ENCODE measurements at places on chromosomes 3 and 15.

- DNase-seq, result peak; percentile 94
Observed at GRCh38 chr3:43690400-43691119, at the start of gene ABHD5. TSS of gene ABHD5 (plus strand) at chr3:43690938. CDS start at chr3:43690993, 55 bp downstream.

DNA sequence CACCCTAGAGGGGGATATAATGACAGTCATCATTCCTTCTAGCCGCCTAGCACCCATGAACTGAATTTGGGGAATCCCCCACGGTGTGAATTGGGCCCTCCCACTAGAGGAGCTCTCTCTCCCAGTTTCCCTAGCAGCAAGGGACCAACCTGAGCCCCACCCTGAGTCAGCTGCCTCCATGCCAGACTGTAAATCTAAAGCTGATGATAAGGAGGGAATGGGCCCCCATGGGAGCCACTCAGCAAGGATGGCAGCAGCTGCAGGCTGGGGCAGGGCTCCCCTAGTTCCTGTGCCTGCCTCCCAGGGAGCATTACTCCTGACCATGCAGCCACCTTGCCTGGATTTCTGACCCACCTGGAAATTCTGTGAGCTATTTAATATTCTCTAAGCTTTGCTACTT is 57.0 kb upstream of the PXYLP1 start:
- no peak for DNase-seq

DNA sequence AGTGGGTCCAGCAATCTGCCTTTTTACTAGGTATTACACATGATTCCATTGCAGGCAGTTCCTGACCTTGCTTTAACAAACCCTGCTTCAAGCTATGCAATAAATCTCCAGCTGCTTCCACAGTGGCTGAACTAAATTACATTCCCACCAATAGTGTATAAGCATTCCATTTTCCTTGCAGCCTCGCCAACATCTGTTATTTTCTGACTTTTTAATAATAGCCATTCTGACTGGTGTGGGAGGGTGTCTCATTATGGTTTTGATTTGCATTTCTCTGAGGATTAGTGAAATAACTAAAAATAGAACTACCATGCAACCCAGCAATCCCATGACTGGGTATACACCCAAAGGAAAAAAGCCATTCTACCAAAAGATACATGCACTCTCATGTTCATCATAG is 36.4 kb upstream of the DNAJC13 start:
- no peak for DNase-seq

DNA sequence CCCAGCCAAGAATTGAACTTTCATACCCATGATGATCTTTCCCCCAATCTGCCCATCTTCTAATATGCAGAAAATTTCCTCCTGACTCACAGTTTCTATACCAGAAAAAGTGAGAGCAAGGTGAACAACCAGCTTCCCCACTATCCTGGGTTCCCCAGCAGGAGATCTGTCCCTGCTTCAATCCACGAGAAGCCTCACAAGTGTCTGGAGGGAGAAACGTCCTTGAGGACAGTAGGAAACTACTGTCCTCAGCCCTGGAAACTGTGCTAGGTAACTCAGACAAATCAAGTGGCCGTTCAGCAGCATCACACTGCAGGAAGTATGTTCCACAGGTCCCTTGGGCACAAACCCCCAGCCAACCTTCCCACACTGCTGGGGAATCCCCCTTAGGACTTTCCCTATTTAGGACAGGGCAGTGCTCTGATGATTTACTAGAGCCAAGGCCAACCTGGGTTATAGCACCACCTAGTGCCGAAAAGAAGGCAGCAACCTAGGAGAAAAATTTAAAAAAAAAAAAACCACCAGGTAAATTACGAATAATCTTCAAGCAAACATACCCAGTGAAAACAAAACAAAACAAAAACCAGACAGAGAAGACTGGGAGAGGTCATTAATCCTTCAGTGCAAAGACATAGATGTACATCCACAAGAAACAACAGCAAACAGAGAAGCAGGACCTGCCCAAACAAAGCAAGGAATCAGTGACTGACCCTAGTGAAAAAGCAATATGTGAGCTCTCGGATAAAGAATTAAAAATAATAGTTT is 36.0 kb downstream of the MORC1 start:
- DNase-seq, result no peak

GRCh38 chr15:69297642-69298353 is 914 bp upstream of the PAQR5 start:
- DNase-seq, result no peak

DNA sequence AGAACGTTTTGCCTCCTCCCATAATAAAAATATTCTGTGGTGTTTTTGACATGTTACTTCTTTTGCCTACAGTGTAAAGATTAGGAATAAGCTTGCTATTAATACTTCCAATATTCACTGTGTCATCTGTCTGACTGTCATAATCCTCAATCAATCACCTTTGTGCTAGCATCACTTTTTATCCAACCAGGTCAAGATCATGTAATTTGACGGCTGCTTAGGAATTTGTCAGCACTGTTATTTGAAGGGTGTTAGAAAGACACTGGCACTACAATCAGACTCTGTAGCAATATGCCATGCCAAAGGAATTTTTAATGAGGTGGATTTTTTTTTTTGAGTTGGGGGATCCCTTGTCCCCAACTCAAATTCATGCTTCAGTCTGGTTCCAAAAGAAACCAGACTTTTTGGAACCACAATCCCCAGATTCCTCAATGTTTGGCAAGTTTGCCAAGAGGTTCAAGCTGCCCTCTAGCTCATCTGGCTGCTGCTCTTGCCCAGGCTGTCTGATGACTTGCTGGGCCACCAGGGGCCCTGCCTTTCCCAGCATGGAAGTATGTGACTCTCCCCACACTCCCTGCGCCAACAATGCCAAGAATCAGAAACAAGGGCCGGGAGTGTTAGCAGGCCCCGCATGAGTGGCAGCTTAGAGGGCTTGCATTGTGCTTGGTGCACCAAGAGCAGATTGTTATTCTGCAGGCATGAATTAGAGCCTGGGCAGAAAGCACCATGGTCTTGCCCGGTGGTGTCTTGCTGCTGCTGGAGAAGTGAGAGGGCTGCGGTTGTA is 58.6 kb upstream of the TSC22D2 start:
- DNase-seq, result no peak

DNA sequence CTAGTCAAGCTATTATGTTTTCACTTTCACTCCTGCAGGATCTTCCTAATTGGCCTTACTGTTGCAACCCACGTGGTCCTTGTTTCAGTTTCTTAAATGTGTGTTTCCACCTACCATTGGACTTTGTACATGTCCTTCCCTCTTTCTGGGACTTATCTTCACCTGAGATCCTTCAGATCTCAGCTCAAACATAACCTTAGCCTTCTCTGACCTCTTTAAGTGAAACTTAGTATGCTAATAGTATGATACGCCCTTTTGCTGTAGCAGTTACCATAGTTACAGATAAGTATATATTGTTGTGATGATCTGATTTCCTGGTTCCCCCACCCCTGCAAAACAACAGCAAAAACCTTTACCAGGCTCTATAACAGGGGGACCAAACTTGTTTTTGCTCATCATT is 35.2 kb downstream of the U2SURP start:
- peak; percentile 46 for DNase-seq

- DNase-seq, result no peak
Observed at GRCh38 chr3:111937871-111938270, 41.0 kb upstream of the ABHD10 start.

GRCh38 chr3:72997421-72997961 is 880 bp downstream of the PPP4R2 start:
- peak; percentile 80 for DNase-seq

DNA sequence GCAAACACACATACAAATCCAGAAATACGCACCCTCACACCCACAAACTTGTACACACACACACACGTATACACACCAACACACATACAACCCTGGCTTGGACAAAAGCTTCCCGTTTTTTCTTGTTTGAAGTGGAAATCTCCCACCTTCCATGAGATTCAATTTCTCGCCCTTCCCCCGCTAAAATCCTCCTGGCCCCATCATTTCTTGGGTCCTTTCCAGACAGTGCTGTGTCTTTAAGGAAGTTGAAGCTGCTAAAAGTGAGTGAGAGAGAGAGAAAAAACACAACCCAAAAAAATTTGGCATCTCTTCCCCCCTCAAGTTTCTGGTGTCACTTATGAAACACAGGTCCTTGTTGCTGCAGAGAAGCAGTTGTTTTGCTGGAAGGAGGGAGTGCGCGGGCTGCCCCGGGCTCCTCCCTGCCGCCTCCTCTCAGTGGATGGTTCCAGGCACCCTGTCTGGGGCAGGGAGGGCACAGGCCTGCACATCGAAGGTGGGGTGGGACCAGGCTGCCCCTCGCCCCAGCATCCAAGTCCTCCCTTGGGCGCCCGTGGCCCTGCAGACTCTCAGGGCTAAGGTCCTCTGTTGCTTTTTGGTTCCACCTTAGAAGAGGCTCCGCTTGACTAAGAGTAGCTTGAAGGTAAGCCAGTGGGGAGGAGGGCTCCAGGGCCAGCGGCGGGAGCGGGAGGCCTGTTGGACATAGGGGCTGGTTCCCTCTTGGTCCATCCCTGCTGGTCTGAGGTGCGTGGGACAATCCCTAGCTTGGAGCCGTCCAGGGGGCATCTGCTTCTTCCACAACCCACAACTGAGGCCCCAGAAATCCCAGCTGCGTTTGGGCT is at the start of gene ISLR:
Gene ISLR, plus strand, starts transcription at position 331 of the 839 bp plus-strand sequence. CDS start 1,149 bp downstream, outside the sequence.
- no peak for DNase-seq

GRCh38 chr3:141811348-141811747 is 48.1 kb downstream of the GRK7 start:
- DNase-seq, result no peak

GRCh38 chr3:37787153-37787867 is 74.4 kb upstream of the CTDSPL start:
- no peak for DNase-seq

- no peak for DNase-seq
Observed at GRCh38 chr15:93028632-93029213, 60.3 kb downstream of the RGMA start.

GRCh38 chr3:167716920-167717319 is 17.8 kb downstream of the PDCD10 start:
- DNase-seq, result no peak

DNA sequence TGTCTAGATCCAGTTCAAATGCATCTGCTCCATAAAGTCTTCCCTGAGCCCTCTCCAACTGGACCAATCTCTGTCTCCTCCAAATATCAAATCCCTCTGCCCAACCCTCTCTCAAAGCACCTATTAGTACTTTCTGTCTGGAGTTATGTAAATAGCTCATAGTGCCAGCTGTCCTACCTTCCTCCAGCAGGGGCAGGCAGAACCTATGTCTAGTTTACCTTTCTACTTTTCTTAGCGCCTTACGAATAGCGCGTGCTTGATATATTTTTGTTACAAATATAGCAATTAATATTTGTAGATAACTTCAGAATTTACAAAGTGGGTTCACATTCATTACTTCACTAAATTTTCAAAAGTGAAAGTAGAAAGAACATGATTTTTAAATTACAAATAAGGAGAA is 14.0 kb upstream of the CCDC80 start:
- no peak for DNase-seq

GRCh38 chr3:106277731-106278130 is 408.9 kb upstream of the CBLB start:
- DNase-seq, result no peak

DNA sequence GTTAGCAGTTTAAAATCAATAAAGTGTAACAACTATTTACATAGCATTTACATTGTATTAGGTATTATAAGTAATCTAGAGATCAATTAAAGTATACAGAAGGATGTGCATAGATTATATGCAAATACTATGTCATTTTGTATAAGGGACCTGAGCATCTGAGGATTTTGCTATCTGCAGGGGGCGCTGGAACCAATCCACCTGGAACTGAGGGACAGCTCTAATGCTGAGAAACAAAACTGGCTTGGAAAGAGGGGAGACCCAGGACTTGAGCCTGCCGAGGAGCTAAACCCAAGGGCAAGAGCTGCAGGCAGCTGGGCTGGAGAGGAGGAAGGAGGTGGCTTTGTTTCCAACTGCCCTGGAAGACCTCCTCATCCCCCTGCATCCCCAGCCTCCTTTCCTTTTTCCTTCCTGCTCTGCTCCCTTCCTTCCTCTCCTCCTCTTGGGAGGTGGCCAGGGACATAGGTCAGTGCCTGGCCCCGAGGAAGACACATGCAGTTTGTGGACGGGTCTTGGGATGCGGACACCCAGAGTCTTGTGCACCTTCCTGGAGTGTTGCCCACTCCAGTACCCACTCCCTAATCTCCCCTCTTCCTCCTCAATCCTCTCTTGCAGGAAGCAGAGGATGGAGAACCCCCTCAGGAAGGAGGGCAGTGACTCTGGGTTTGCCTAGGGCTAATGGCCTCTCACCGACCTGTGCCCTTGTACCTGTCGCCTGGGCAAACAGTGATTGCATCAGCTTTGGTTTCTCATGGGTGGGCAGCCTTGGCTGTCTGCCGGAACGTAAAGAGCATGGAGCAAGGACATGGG is 825 bp upstream of the RTP3 start:
- peak; percentile 74 for DNase-seq

Data from CD4-positive, alpha-beta T cell (primary cell).